Activated CD4-positive, alpha-beta memory T cell treated with anti-CD3 and anti-CD28 coated beads for 36 hours (primary cell): ENCODE measurements at places on chromosomes 1 and 21. TPM values are rescaled to one million over a fixed set of nuclear protein-coding genes. Genes with fewer than 3 reads are reported as not detected.

Gene SHISAL2A
- 11.0 TPM for total RNA-seq

Gene DIRAS3
- total RNA-seq: not detected

Gene KMO
- total RNA-seq: 0.26 TPM

Gene DNASE2B
- not detected for total RNA-seq

Gene RHD
- not detected for total RNA-seq

Gene RIMKLA
- 3.0 TPM for total RNA-seq

Gene KCNJ10
- total RNA-seq: not detected
